ENCODE measurements at places on chromosomes 16 and 17.

- DNase-seq, result no peak
Measured at GRCh38 chr17:57873261-57874057, 23.6 kb upstream of the MRPS23 start.

GRCh38 chr16:70523743-70524398, at the start of gene SF3B3:
SF3B3 (plus strand) TSS chr16:70523816; CDS start chr16:70526657, 2,841 bp downstream.
- peak; percentile 92 for DNase-seq

DNA sequence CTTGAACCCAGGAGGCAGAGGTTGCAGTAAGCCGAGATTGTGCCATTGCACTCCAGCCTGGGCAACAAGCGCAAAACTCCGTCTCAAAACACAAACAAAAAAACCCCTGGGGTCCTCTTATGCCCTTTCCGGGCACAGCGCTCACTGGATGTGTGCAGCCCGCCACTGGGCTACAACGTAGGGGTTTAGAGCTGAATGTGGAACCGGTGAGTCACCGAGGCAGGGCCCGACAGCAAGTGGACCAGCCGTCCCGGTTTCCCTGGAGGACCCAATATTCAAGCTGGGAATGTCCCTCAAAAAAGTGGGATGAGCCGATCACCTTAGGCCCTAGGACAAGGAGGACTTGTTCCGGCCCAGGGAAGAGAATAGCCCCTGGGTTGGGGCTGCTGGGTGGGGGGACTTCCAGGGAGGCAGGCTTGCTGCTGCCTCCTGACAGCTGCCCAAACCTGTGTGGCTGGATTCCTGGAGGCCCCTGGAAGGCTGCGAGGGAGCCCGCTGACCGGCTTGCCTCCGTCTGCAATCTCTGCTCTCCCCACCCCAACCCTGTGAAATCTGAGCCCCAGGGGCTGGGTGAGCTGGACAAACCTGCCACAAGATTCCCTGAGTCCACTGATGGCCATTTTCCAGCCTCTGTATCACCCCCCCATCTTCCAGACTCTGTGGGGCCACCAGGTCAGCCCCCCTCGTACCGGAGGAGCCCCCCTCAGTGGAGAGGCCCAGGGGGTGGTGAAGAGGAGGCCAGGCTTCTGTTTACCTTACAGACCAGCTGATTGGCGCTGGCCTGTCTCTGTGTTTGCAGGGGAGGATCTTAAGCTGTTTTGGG, 2.9 kb upstream of the CLDN9 start:
- DNase-seq, result peak; percentile 13

DNA sequence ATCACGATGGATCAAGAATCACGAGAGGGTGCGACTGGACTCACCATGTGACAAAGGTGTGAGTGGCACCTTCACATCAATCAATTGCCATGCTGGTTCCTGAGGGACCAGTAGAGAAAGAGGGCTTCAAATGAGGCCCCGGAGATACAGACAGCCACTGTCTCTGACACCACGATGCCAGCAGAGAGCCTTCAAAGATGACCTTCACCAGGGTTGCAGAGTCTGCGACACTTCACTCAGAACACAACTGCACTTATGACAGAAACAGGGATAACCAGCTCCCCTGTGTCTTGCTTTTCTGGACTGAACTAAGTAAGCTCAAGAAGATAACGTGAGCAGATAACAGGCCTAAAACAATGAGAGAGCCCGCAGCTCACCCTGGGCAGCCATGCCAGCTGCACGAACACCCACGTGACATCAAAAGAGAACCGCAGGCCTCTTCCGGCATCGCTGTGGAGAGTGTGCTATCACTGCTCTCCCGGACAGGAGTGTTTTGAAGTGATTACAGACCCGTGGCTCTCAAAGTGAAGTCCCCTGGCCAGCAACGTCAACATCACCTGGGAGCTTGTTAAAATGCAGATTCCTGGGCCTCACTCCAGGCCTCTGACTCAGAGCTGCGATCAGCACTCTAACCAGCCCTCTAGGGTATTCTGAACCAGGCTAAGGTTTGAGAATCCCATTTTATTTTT, 36.4 kb downstream of the KLHDC4 start:
- no peak for DNase-seq

DNA sequence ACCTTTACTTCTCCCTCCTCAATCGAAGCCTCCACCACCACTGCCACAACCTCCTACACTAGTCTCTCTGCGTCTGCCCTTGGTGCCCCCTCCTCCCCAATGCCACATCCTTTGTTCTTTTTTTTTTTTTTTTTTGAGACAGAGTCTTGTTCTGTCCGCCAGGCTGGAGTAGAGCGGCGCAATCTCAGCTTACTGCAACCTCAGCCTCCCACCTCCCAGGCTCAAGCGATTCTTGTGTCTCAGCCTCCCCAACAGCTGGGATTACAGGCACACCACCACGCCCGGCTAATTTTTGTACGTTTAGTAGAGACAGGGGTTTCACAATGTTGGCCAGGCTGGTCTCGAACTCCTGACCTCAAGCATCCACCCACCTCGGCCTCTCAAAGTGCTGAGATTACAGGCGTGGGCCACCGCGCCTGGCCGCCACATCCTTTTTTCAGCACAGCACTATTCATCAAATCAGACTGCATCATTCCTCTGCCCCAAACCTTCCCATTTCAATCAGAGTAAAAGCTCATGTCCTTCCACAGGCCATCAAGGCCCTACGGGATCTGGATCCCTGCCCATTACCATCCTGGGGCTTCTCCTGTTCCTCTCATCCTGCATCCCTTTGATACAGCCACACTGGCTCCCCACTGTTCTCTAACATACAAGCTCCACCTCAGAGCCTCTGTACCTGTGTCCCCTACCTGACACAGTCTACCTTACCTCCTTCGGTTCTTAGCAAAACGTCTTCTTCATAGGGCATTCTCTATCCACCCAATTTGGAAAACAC, 2.0 kb downstream of the KLHL11 start:
- DNase-seq, result peak; percentile 16

- no peak for DNase-seq
Measured at GRCh38 chr16:13313351-13313750, 412.0 kb downstream of the SHISA9 start.

DNA sequence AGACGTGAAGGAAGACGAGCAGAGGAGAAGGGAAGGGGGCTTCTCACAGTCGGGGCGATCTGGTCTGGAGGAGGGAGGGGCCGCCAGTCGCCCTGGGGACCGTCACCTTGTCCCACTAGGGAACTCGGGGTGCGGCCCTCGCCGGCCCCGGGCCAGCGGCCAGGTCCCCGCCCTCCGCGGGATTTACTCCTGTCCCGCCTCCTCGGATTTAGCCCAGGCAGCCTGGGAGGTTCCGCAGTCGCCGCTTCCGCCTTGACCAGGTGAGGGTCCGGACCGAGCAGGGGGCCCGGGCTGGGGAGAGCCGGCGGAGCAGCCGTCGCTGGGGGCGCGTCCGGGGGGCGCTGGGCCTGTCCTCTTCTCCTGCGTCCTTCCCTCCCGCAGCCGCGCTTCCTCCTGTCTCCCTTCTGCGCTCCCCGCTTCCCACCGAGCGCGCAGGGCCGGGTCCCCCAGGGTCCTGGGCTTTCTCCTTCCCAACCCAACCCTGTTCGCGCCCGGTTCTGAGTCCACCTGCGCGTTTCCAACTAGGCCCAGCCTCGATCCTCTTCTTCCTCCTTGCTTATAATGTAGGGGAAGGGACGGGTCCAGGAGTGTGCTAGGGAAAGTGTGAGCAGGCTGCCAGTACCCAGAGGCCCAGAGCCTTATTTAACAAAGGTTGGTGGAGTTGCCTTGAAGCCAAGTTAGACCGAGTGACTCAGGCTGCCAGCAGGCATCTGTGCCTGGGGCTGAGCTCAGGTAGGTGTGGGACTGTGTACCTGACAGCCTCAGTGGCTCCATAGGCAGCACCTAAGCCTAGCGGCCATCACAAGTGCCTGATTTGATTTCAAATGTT, at the start of gene TNK1:
Gene TNK1, plus strand, starts transcription at position 235 of the 829 bp plus-strand sequence. CDS start 1,838 bp downstream, outside the sequence.
- DNase-seq, result no peak

- DNase-seq, result no peak
Measured at GRCh38 chr16:80092681-80093080, 448.1 kb upstream of the DYNLRB2 start.

DNA sequence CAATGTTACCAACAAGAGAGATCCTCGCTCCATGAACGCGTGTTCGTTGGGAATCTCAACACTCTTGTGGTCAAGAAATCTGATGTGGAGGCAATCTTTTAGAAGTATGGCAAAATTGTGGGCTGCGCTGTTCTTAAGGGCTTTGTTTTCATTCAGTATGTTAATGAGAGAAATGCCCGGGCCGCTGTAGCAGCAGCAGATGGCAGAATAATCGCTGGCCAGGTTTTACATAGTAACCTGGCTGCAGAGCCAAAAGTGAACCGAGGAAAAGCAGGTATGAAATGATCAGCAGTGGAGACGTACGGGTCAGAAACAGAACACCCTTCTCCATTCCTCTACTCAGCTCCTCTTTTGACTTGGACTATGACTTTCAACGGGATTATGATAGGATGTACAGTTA, 13.3 kb downstream of the SOCS1 start:
- peak; percentile 13 for DNase-seq

DNA sequence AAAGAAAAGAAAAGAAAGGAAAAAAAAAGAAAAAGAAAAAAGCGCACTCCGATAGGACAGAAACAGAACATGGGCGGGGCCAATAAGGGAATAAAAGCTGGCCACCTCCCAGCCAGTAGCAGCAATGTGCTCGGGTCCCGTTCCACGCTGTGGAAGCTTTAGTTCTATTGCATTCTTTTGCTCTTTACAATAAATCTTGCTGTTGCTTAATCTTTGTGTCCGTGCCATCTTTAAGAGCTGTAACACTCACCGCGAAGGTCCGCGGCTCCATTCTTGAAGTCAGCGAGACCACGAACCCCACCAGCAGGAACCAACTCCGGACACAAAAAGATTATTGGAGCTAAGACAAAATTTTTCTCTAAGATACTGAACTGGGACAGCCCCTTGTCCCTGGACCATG, 3.1 kb upstream of the ARL5C start:
- DNase-seq, result no peak

GRCh38 chr16:50533317-50533716, 14.9 kb upstream of the NKD1 start:
- DNase-seq, result no peak

GRCh38 chr16:81694494-81695280, 84.4 kb upstream of the PLCG2 start:
- DNase-seq, result no peak

DNA sequence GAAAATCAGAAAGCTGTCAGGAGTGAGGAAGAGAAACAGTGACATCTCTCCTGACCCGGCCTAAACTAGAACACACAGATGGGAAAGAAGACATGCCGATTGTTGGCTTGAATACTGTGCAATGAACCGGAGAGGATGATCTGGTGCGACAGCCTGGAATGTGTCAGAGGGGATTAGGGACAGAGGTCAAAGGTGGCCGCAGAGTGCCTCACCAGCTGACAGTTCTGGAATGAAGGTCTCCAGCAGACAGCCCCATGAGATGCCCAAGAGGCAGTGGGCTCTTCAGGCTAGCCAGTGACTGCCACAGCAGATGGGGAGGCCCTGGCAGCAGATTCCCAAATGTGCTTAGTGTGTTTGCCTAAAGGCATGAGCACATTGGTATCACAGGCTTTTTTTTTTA, 623.2 kb downstream of the CDH8 start:
- DNase-seq, result no peak

GRCh38 chr16:82425661-82426060, 201.1 kb upstream of the CDH13 start:
- DNase-seq, result no peak

DNA sequence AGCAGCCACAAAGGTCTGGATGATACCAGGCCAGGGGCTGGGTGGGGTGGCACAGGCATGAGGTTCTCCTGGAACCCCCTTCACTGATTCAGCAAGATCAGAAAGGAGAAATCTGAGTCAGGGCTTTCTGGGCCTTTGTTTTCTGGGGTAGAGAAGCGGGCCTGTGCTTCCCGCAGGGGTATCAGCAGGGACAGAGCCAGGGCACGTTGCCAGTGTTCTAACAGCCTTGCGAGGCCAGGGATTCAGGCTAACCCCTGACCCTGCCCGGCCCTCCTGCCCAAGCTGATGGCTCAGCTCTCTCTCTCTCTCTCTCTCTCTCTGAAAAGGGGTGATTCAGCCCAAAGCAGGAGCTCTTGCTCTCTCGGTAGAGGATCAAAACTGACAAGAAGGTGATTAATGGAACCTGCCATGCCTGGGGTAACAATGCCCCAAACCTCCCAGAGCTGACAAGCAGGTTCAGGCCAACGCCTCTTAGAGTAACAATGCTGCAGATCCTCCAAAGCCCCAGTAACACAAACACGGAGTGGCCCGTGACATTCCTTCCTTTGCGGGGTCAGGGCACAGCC, 2.0 kb upstream of the KRT13 start:
- no peak for DNase-seq

- DNase-seq, result peak; percentile 80
Measured at GRCh38 chr17:74961657-74962350, 10.8 kb downstream of the HID1 start.

GRCh38 chr17:38724337-38724988, 5.7 kb upstream of the CISD3 start:
- peak; percentile 78 for DNase-seq

GRCh38 chr17:72455562-72455961, 334.7 kb downstream of the SOX9 start:
- no peak for DNase-seq

DNA sequence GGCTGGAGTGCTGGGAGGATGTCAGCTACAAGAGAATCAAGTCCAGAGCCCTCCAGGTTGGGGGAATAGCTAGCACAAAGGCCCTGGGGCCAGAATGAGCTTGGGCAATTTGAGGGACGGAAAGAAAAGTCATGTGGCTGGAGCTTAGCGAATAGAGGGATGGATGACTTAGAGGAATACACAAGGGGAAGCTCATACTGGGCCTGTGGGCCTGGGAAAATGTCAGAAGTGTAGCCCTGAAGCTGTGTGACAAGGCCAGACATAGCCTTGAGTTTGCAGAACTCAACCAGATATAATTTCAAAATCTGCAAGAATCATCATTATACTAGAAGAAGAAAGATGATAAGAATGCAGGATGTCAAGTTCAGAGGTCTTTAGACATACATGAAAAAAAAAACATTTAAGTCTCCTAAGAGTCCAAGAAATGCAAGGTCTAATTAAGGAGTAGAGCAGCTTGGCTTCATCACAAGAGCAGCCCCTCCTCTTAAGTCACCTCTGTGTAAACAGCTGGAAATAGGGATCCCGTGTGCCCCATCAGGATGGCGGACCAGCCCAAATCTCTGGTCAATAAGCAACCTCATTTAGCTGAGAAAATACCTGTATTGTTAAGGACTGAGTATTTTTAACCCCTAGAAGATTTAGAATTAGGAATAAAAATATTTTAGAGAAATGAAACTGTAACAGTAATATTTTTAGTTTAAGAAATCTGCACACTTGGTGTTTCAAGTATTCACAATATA, 66.6 kb downstream of the ABCC12 start:
- no peak for DNase-seq

Data from NCI-H510A treated with DMSO at 0.1 percent for 48 hours (cell line).